Prostate gland (tissue), 2 donors: ENCODE measurements at places on chromosomes 1 and 21.

DNA sequence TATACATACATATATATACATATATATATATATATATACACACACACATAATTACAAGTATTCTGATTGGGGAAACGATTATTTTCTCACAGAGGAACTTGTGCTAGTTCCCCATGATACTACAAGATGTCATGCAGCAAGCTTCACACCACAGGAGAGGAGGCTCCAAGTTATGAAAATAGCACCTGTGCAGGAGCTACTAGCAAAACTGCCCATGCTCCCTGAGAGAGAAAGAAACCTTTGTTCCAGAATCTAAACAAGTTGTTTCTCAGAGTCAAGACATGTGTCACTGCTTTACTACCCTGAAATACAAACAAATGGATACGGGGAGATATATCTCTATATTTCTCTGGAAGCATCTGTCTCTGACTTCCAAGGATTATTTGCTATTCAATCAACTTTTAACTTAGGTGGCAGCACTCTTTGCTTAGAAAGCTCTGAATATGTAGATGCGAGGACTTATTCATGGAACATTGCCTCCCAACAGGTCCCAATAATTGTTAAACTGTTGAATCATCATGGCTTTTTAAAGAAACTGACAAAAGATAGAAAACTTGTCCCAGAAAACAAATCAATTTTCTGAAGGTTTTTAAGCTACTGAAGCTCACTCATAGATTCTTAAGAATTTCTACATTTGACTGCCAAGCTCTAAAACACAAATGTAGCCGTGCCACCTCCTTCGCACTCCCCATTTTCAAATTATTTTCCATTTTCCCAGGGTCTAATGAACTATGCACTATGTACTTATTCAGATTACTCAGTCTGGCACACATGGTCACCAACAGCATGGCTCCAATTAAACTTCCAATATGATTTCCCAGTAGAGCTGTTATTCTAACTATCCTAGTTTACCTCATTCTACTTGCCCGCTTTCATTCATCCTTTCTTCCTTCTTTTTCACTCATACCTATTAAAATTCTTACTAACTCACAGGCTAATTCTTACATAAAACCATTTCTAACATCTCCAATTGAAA is 929.1 kb downstream of the LTN1 start:
- DNase-seq = no peak

DNA sequence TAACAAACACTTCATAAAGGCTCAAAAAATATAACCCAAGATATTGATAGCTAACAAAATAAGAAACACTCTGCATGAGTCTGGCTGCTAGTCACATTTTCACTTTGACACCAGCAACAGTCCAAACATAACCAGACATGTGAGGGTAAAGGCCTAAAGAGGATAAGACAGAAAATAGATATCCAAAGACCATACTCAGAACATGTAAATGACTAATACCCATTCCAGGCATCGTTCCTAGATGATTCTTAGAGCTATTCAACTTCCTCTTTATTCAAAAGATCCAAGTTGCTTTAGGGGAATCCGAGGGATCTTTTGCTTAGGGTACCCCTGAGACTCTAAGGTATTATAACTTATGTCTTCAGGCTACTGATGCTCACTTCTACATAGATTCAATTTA is 5.1 kb downstream of the COL24A1 start:
- no peak for DNase-seq

DNA sequence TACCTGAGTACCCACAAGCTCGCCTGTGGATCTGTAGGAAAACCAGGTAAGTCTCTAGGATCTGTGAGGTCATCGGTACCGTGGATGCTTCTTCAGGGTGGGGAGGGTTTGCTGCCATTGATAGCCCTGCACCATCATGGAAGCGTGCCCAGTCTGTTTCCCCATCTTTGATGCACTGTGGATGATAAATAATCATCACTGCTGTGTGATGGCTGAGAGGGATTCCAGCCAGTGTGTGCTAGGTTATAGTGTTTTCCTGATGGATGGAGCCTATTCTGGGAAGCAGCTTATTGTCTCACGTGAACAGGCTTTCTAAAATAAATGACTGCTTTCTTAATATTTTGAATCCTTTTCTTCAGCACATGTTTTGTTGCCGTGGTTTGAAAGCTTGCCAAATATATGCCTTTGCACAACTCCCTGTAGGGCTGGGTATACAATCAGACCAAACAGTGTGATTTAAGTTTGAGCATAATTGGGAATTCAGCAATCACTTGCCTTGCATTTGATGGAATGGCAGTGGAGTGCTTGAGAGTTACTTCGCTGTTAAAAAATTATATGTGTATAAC is 113.8 kb downstream of the CAMTA1 start:
- no peak for DNase-seq

GRCh38 chr1:205572421-205572820 is 59.4 kb downstream of the ELK4 start:
- no peak for DNase-seq

DNA sequence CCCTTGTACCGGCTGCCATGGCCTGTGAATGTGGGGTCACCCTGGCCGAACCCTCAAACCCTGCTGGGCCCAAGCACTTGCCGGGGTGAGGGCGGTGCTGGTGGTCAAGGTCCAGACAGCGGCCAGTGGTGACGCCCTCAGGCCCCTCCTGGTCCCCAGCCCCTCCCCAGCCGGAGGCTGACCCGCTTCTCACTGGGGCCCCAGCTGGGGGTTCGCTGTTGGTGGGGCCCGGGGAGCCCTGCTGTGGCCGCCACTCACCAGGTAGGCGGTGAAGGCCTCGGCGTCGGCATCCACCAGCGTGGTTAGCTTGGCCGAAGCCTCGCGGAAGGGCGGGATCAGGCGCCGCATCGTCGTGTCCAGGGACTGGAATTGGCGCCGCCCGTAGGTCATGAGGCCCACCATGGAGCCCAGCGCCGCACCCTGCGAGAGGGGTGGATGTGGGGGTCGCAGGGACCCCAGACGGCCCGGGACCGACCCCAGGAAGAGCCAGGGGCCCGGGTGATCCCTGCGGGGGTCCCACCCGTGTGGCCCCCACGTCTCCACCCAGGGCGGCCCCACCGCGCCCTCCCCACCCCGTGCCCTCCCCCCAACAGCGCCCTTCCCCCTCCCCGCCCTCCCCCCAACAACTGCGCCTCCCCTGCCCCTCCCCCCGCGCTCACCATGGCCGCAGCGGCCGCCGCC is 10.1 kb downstream of the FTCD start:
- no peak for DNase-seq

- DNase-seq = no peak
Measured at GRCh38 chr1:209029737-209030136, 553.8 kb upstream of the CAMK1G start.

- DNase-seq = no peak
Measured at GRCh38 chr21:42146273-42146805, 72.6 kb upstream of the ABCG1 start.
